Endodermal cell (in vitro differentiated cells): ENCODE measurements at places on chromosomes 1 and 21. TPM values are rescaled to one million over a fixed set of nuclear protein-coding genes. Genes with fewer than 3 reads are reported as not detected.

DNA sequence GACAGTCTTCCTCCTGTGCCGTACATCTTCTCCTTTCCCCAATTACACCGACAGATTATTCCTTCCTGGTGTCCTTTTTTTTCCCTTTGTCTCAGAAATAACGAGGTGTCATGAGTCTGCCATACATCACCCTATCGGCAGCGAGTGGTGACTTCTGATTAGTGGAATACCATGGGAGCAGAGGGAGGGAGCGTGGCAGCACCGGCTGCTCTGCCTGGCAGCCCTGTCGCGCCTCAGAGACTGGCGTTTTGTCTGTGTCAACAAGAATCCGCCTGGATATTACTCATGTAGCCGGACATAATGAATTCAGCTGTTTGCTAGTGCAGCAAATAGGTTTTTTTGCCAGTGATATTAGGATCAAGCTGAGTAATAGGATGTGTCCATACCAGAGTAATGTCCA is 51.8 kb downstream of the UTP25 start:
- no peak for DNase-seq

DNA sequence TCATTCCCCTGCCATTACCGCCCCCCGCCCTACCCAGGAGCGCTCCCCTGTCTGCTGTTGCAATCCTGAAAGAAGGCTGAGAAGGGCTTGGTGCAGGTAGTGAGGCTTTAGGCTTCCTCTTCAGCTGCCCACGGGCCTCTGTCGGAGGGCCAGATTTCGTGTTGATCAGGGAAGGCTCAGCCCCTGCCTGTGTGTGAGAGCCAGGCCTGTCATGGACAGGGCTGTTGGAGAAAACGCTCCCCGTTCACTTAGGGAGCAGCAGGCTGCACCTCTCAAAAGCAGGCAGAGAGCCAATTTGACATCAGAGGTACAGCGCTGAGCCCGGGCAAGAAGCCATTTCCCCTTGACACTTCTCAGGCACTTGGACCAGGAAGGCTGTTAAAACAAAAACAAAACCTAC is 19.0 kb downstream of the TEX35 start:
- no peak for DNase-seq

- no peak for DNase-seq
Measured at GRCh38 chr1:233916706-233917105, 12.2 kb downstream of the SLC35F3 start.

- peak; percentile 88 for DNase-seq
Measured at GRCh38 chr1:211323156-211324063, 3.2 kb upstream of the TRAF5 start.

The WLS gene
- total RNA-seq: 115 to 126 TPM (median 117 TPM) in 3 replicates

The GSTM1 gene
- 21.3 and 23.0 TPM in 2 replicates for total RNA-seq

DNA sequence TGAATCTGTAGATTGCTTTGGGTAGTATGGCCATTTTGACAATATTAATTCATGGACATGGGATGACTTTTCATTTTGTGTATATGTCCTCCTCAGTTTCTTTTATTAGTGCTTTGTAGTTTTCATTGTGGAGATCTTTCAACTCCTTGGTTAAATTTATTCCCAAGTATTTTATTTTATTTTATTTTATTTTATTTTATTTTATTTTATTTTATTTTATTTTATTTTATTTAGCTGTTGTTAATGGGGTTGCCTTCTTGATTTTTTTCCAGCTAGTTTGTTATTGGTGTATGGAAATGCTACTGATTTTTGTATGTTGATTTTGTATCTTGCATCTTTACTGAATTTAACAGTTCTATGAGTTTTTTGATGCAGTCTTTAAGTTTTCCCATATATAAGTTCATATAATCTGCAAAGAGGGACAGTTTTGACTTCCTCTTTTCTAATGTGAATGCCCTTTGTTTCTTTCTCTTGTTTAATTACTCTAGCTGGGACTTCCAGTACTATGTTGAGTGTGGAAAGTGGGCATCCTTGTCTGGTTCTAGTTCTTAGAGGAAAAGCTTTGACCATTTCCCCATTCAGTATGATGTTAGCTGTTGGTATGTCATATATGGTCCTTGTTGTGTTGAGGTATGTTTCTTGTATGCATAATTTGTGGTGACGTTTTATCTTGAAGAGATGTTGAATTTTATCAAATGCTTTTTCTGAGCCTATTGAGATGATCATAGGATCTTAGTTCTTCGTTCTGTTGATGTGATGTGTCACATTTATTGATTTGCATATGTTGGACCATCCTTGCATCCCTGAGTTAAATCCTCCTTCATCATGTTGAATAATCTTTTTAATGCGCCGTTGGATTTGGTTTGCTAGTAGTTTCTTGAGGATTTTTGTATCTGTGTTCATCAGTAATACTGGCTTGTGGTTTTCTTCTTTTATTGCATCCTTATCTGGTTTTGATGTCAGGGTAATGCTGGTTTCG is 14.3 kb downstream of the CEPT1 start:
- no peak for DNase-seq

- DNase-seq: peak; percentile 91
Measured at GRCh38 chr1:1000357-1001056, 610 bp upstream of the HES4 start.

The MATN1 gene
- 1.2 TPM in 1 of 3 replicates, not detected in the others for total RNA-seq

The FYB2 gene
- total RNA-seq: 12.0 to 16.8 TPM (median 15.1 TPM) in 3 replicates

- DNase-seq: no peak
Measured at GRCh38 chr1:86527306-86527705, 19.6 kb upstream of the CLCA4 start.

GRCh38 chr1:244192325-244192724 is 141.2 kb downstream of the ZBTB18 start:
- no peak for DNase-seq

The BCAN gene
- 0.31 and 0.45 TPM in 2 replicates for total RNA-seq

GRCh38 chr1:215458104-215458503 is 109.0 kb upstream of the KCTD3 start:
- DNase-seq: no peak

GRCh38 chr1:102942324-102942723 is 166.0 kb downstream of the COL11A1 start:
- DNase-seq: no peak

GRCh38 chr1:171802207-171802606 is 20.7 kb downstream of the METTL13 start:
- DNase-seq: no peak

The OR14K1 gene
- total RNA-seq: not detected in 3 replicates

- no peak for DNase-seq
Measured at GRCh38 chr1:77446841-77447555, 165.2 kb downstream of the AK5 start.

The RNU1-1 gene
- 2,322 to 3,611 TPM (median 3,596 TPM) in 3 replicates for total RNA-seq

DNA sequence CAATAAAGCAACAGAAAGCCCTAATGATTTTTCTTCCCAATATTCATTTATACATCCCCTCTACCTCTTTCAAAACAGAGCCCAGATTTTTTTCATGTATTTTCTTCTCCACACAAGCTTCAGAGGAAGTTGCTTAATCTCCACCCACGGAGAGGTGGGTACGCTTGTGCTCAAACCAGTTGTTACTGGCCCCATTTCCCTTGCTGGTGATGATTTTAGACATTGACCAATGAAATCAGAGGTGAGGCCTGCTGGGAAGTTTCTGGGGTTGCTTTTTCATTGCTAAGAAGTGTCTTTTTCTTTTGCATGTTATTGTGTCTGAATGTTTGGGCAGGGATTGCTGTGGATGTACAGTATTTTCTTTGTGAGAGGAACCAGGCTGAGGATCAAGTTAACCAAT is 448.1 kb upstream of the B3GALT2 start:
- DNase-seq: no peak
